ENCODE measurements at places on chromosomes 12 and 14. TPM values are rescaled to one million over a fixed set of nuclear protein-coding genes. Genes with fewer than 3 reads are reported as not detected.

GRCh38 chr12:49553512-49554088 lies 14.3 kb downstream of the MCRS1 start:
- DNase-seq = no peak

GRCh38 chr14:52776816-52777215 lies 14.6 kb downstream of the GNPNAT1 start:
- no peak for DNase-seq

DNA sequence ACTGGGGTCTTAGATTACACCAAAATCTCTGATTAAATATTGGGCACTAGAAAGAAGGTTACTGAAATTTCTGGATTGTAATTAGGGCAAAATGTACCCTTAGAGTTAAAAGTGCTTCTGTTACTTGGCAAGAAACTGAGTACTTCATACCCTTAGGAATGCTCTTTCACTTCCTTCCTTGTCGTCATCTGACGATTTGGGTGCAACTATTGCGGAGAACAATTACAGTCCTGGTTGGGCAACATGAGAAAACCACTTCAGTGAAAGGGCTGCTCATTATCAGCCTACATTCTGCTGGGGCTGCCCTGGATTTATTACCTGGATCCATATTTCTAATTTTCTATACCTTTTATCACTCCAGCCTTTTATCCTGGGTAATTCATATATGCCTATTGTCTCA lies 348.5 kb upstream of the MDGA2 start:
- DNase-seq = no peak

SMIM41 gene
- 0.58 TPM for total RNA-seq

DNA sequence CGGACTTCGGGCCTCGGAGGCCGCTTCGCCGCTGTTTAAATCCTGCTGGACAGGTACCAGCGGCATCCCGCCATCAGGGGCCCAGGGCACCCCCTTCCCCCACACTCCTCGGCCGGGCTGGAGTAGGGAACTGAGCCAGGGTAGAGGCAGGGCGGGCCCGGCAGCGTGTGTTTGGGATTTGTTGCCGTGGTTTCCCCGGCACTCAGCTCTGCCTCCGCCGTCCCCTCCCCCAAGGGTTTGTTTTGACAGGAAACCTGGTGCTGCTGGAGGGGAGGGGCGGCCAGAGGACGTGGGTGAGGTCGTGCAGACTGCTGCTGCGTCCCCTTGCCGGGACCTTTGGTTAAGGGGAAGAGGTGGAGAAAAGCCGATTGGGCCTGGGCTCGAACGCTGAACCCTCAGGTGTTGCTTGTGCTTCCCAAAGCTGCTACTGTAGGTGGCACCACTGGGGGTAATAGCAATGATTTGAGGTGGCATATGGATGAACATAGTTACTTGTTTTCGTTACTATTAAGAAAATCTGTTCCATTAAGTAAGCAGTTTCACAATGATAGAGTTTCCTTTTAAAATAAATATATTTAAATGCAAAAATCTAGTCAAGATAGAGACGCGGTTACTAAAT lies 778 bp downstream of the TCP11L2 start:
- peak; percentile 87 for DNase-seq

Data from colonic mucosa (tissue), 4 donors.